HFFc6 (cell line): ENCODE measurements at places on chromosomes 13 and 19. TPM values are rescaled to one million over a fixed set of nuclear protein-coding genes. Genes with fewer than 3 reads are reported as not detected.

DNA sequence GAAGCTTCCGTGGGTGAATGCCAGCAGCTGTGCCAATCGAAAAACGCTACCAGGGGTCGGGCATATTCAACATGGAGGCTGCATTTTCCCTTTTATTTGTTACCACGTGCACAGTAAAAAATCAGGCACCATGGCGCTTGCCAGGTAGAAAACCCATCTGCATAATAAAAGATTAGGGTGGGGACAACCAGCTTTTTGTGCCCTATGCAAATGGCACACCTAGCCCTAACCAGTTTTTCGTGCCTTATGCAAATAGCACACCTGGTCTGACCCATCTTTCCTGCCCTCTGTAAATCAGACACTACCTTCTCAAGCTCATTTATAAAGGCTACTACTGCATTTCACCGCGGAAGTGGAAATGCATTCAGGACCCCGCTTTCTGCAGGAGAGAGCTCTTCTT, 62.1 kb upstream of the FREM2 start:
- no peak for DNase-seq

- no peak for DNase-seq
Observed at GRCh38 chr19:11485245-11485837, 4.5 kb upstream of the ELAVL3 start.

DNA sequence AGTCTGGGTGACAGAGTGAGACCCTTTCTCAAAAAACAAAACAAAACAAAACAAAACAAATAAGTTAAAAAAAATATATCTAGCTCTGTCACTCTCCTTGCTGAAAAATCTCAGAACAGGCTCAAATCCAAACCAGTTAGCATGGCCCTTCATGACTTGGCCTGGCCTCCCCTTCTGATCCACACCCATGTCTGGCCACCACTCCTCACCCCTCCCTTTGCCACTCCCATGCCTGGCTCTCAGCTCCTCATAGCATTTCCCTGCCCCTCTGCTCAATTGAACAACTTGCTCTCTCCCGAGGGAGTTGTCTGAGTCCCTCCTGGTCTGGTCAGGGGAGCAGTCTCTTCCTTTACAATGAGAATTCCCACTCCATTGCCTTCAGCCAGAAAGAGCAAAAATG, 4.0 kb upstream of the GSX1 start:
- DNase-seq = no peak

DNA sequence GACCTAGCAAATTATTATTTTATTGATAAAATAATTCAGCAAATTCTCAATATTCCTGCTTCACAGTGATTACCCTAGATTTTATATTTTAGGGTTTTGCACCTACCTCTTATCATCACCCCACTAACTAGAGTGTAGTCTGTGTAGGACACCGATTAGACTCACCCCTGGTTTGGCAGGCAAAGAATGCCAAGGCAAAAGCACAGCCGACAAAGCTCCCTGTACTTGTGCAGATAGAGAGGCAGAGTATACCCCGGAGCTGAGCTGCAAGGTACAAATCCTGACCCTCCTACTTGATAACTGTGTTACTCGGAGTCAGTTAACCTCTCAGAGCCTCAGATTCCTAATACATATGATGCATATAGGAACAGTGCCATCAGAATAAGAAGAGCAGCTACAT, 225.7 kb downstream of the ENOX1 start:
- no peak for DNase-seq

Gene PPP1R15A
- 81.6 and 97.3 TPM in 2 replicates for total RNA-seq

Gene ZNF723
- not detected in 2 replicates for total RNA-seq

Gene F10
- total RNA-seq = 12.2 to 21.3 TPM (median 18.6 TPM) in 3 replicates

Gene KLK3
- not detected in 3 replicates for total RNA-seq
